ENCODE measurements at places on chromosomes 4 and X.

DNA sequence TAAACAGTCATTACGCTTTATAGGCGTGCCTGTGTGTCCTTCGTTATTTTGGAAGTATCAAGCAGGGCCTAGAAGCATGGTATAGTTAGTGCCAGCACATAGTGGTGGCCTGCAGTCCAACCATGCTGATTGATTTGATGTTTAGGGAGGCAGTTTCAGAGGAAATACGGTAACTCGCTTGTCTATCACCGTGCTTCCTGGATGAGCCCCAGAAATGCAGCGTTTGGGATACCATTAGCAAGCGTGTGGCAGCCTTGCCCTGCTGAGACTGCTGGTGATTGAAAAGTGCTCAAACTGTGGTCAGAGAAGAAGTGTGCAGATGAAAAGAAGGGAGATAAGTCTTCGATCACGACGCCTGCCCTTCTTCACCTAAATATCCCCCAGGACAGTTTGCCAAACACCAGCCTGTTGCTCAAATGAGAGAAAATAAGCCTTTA, 158.4 kb downstream of the CHIC2 start:
- no peak for DNase-seq

- DNase-seq = no peak
Measured at GRCh38 chrX:70025464-70025863, 24.3 kb downstream of the AWAT2 start.

DNA sequence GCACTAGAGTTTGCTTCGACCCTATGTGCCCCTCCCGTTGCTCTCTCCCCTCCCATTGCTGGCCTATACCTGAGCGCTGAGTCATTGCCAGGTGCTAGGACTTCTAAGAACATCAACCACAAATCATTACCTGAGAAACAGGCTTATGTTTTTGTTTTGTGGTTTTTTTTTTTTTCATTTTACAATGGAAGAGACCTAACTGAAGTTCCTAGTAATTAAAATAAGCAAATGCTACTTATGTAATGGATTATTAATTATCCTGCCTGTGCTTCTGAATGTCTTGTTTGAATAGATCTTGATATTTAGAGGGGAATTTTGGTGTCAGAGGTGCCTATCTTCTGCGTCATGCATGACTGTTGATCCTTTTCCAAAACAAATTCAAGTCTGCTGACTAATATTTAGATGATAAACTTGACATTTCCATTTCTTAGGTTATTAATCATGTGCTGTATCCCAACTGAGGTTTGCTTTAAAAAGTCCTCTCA, 275.4 kb upstream of the CPEB2 start:
- DNase-seq = no peak

DNA sequence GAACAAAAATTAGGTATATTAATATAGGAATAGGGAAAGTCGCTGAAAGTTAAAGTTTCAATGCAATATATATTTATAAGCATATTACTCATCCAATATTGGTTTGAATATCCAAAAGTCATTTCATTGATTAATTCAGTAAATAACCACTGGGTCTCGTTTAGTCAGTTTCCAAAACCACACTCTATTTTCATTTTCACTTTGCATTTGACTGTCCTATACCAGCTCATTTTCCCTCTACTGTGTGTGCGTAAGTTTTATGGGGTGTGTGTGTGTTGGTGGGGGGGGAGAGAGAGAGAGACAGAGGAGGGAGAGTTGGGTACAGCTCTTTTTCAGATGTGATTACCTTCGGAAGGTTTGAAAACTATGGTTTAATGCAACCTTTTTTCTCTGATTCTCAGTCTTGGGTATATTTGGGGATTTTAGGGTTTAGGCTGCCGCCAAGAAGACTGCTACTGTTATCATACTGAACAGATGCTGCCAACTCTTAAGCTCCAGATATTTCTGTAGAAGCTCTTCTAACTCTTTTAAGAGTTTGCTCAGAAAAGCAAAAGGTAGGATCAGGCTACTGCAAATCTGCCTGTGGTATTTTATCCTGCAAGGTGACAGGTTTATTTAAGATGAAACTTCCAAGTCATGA, 1427.4 kb downstream of the PCDH7 start:
- DNase-seq = no peak

- no peak for DNase-seq
Measured at GRCh38 chrX:50941638-50942037, 31.1 kb downstream of the BMP15 start.

DNA sequence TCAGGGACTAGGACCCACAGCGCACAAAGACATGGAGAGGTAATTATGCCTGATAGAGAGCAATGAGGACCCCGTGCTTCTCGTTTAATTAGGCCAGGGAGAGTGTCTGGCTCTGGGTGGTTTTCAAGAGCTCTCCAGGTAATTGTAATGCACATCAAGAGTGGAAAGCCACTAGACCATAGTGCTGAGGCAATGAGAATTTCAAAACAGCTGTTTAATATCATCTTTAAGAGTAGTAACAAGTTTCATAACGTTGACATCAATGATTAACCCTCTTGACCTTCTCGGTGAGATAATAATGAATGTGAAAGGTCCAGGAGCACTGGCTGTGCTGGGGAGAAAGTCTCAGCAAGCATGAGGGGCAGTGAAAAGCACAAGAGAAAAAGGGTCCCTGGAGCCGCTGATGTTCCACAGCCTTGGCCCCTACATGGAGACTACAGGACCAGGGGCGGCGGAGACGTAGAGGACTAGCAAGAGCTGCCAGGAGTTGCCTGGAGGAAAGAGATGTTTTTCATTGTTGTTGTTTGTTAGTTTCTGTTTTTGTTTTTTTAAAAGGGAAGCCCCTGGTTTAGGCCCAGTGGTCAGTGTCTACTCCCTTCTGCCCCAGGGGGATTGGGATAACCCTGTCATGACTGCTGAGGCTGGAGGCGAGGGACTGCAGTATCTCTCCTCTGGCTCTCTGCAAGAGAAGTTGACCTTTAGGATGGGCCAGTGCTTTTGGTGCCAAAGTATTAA, 14.8 kb upstream of the CXCR3 start:
- no peak for DNase-seq

- no peak for DNase-seq
Measured at GRCh38 chrX:152639426-152639825, 1.7 kb downstream of the GABRQ start.

GRCh38 chr4:168917138-168917779, 92.8 kb downstream of the CBR4 start:
- no peak for DNase-seq

- DNase-seq = no peak
Measured at GRCh38 chrX:106692425-106693065, 34.0 kb upstream of the RNF128 start.

GRCh38 chrX:71225676-71226075, 2.7 kb downstream of the GJB1 start:
- DNase-seq = no peak

- no peak for DNase-seq
Measured at GRCh38 chr4:93983140-93983539, 154.6 kb downstream of the ATOH1 start.

- no peak for DNase-seq
Measured at GRCh38 chrX:130212371-130212770, 40.6 kb downstream of the RAB33A start.

DNA sequence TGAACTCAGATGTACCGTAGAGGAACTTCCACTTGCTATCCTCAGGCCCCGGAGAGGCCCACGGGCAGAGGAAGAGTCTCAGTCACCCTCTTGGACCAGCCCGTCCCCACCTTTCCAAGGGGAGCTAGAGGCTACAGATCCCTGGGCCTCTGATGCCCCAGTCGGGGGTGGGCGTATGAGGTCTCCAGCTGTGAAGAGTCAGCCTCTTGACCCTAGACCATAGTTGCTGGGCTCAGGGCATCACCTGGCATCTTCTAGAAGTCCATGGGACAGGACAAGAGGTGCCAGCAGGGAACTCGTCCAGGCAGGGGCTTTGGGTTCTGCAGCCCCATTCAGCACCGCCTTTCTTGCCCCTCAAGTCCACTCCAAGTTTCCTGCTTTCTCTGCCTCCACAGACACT, 11.6 kb downstream of the SASH3 start:
- no peak for DNase-seq

GRCh38 chrX:57596109-57596508, 4.3 kb downstream of the ZXDB start:
- no peak for DNase-seq

GRCh38 chr4:29047341-29048041, 1672.7 kb upstream of the PCDH7 start:
- DNase-seq = no peak

GRCh38 chr4:75343333-75343732, 170.9 kb downstream of the RCHY1 start:
- no peak for DNase-seq

- no peak for DNase-seq
Measured at GRCh38 chr4:80062527-80062926, 10.5 kb downstream of the ANTXR2 start.

GRCh38 chrX:70969635-70970481, 39.0 kb upstream of the SLC7A3 start:
- no peak for DNase-seq

DNA sequence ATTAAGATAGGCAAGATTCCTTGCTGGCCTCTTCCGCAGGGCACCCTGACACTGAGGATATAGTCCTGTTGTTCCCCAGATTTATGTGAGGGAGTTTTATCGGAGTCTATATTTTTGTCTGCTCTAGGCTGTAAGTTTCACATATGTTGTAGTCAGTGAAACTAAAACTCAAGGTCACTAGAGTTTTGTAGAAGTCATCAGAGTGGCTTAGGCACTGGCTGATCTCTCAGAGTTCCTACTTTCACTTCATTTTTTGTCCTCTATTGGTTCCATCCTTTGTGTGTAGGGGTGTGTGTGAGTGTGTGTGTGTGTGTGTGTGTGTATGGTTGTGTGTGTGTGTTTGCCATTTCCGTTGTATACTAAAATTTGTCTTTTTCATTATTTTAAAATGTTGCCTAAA, 577.5 kb downstream of the IQCM start:
- no peak for DNase-seq

DNA sequence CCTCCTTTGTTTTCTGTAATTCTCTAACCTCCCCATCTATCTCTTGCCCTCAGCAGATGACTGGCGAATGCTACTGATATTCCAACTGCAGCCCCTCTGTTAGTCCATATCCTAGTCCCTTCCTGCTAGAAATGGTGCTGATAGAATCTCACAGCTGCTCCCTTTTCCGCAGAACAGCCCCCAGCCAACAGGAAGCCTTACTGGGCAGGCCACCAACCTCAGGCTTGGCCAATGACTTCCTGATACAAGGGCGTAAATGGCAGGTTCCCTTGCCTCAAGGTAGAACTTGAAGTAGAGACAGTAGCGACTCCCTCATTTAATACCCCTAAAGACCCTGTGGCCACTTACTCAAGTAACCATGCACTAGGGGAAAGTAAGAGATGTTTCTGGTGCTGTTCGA, 26.7 kb upstream of the SLC2A9 start:
- no peak for DNase-seq

All from activated CD8-positive, alpha-beta memory T cell treated with anti-CD3 and anti-CD28 coated beads for 1 hour (primary cell).